ENCODE measurements at places on chromosomes 6 and 20. TPM values are rescaled to one million over a fixed set of nuclear protein-coding genes. Genes with fewer than 3 reads are reported as not detected.

DNA sequence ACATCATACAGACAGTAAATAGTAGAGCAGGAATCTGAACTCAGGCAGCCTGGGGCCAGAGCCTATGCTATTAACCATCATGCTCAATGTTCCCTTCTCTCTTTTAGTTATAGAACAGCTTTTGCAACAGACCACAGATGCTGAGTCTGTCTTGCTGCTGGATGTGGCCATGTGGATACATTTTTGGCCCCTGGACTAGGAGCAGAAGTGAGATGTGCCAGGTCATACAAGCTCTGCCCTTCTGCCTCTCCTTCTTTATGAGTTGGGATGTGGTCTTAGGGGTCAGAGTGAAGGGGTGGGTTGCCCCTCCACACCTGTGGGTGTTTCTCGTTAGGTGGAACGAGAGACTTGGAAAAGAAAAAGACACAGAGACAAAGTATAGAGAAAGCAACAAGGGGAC, 14.6 kb upstream of the AARS2 start:
- no peak overlapping the region for H3K27ac ChIP-seq
- peaks cover 35% of the 10 kb centered on the region for H3K27me3 ChIP-seq
- no peaks in the 10 kb centered on the region for H3K4me1 ChIP-seq
- DNase-seq: no peak
- no peak overlapping the region for H3K4me3 ChIP-seq
- H3K36me3 ChIP-seq: no peaks in the 10 kb centered on the region

The GJA10 gene
- not detected for total RNA-seq

The DLL1 gene
- not detected for total RNA-seq

DNA sequence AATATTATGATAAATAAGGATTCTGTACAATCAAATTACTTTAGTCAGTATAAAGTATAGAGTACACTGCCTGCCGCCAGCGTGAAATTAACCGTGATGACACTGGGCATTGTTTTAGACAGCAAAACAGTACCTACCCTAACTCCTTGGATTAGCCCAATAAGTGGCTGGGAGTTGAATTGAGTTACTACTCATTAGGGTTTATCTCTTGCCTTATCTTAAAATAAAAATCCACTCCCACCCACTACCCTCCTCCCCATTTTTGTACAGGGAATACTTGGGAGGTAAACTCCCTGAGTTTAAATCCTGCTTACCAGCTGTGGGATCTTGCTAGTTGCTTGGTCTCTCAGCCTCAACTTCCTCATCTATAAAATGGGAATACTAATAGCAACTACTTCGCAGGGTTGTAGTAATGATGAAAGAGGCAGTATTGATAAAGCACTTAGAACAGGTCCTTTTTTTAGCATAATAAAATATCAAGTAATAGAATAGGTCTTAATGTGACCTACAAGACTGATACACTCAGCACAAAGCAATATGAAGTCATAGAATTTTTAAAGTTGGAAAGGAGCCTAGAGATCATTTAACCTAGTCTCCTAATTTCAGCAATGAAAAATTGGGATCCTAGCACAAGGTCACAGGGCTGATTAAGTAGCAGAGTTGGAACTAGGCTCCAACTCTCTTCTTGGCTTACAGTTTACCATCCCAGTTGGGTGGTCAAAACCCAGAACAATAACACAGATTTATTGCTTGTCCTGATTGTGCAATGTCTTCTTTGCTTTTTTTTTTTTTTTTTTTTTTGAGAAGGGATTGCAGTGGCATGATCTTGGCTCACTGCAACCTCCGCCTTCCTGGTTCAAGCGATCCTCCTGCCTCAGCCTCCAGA, 23.8 kb downstream of the PHACTR2 start:
- no peak for DNase-seq
- no peaks in the 10 kb centered on the region for H3K27me3 ChIP-seq
- peaks cover 6% of the 10 kb centered on the region for H3K36me3 ChIP-seq
- H3K4me1 ChIP-seq: peaks cover 13% of the 10 kb centered on the region
- H3K27ac ChIP-seq: no peak overlapping the region
- no peak overlapping the region for H3K4me3 ChIP-seq

- DNase-seq: peak; percentile 43
- peaks cover 53% of the 10 kb centered on the region for H3K27me3 ChIP-seq
- no peak overlapping the region for H3K27ac ChIP-seq
- peaks cover 4% of the 10 kb centered on the region for H3K4me1 ChIP-seq
Measured at GRCh38 chr6:50816115-50816675, 2.5 kb upstream of the TFAP2B start.

The DEFB124 gene
- not detected for total RNA-seq

DNA sequence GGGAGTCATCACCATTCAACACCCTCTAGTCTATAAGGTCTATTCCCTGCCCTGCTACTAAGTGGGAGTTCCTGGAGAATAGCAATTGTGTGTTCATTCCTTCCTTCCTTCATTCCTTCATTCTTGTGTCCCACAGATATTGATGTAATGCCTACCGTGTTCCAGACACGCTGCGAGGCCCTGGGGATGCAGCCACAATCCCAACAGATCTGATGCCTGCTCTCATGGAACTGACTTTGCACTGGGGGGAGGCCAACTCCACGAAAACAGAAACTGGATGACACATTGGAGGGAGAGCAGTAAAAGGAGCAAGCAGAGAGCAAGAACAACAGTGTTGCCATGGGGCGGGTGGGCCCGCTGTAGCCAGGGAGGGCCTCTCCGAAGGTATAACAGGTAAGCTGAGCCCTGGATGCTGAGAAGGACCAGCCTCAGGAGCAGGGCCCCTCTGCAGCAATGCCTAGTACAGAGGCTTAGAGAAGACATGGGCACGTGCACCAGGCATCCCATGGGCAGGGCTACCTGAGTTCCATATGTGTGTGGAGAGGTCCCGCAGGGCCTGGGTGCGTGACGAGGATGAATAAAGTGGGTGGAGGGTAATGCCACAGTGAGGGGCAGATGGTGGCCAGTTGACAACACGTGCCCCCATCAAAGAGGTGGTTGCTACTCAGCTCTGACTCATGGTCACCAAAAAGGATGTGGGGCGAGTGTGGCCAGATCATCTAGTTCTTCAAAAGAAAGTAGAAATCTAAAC, 173.9 kb downstream of the NFATC2 start:
- peak overlapping the region; percentile 50 for H3K27ac ChIP-seq
- DNase-seq: peak; percentile 66
- H3K4me1 ChIP-seq: peaks cover 40% of the 10 kb centered on the region
- H3K36me3 ChIP-seq: no peaks in the 10 kb centered on the region

GRCh38 chr6:75201901-75202672, 3.8 kb downstream of the COL12A1 start:
- no peak for DNase-seq
- no peak overlapping the region for H3K27ac ChIP-seq
- H3K27me3 ChIP-seq: 0 out of 2 replicates have a peak, but pooled peaks cover 2% of the 10 kb centered on the region
- peaks cover 22% of the 10 kb centered on the region for H3K4me1 ChIP-seq
- H3K4me3 ChIP-seq: no peak overlapping the region

The FAM83D gene
- total RNA-seq: 71.4 TPM

DNA sequence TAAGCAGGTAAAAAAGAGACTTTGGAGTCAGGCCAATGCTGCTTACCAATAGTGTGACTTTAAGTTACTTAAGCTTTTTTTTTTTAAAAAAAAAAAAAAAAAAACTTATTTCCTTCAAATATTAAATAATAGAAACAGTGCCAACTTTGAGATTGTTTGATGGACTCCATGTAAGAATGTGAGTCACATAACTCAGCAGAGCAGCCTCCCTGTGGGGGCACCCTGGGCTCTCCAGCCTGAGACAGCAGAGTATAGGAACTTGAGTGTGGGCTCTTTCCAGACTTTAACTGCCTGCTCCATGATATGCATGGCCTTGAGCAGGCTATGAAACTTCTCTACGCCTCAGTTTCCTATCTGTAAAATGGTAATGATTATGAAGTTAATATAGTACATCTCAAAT, 113.3 kb upstream of the SAMD5 start:
- no peaks in the 10 kb centered on the region for H3K27me3 ChIP-seq
- H3K4me3 ChIP-seq: no peak overlapping the region
- H3K4me1 ChIP-seq: no peaks in the 10 kb centered on the region
- no peaks in the 10 kb centered on the region for H3K36me3 ChIP-seq

The PARD6B gene
- 2.8 TPM for total RNA-seq

GRCh38 chr6:159077123-159077522, 32.3 kb upstream of the TAGAP start:
- peaks cover 55% of the 10 kb centered on the region for H3K4me1 ChIP-seq
- DNase-seq: no peak
- no peaks in the 10 kb centered on the region for H3K36me3 ChIP-seq
- H3K27ac ChIP-seq: no peak overlapping the region
- H3K27me3 ChIP-seq: no peaks in the 10 kb centered on the region
- H3K4me3 ChIP-seq: no peak overlapping the region

- DNase-seq: no peak
- no peak overlapping the region for H3K27ac ChIP-seq
- H3K27me3 ChIP-seq: 0 out of 2 replicates have a peak, but pooled peaks cover 4% of the 10 kb centered on the region
Measured at GRCh38 chr6:35745509-35745908, 8.7 kb downstream of the ARMC12 start.

DNA sequence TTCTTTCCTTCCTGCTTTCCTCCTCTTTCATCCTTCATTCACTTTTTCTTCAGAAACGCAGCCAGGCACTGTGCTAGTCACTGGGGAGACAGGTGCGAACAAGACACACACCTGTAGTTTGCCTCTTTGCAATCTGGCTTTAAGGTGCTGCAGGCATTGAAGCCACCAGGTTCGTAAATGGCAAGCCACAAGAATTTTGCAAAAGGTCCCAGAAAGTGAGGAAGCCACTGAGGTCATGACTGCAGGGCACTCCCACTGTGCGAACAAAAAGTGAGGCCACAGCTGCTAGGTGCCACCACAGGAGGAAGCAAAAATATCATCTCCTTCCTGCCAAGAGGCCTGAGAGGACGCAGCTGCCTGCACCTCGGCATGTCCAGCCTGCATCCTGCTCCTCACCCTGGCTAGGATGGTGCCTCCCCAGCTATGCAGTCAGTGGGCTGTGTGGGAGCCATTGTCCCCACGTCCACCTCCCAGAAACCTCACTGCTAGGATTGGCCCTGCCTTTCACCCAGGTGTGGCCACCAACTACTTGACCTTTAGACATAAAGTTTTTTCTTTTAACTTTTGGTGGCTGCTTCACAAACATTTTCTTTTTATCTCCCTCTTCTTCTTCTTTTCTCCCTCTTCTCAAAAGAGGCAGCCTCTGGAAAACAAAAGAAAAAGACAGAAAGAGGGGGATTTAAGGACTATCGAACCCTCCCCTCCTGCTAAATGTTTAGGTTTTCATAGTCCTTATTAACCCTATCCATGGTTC, 230.8 kb downstream of the BCAS1 start:
- no peak for DNase-seq
- no peaks in the 10 kb centered on the region for H3K27me3 ChIP-seq
- no peak overlapping the region for H3K27ac ChIP-seq
- H3K36me3 ChIP-seq: no peaks in the 10 kb centered on the region
- H3K4me1 ChIP-seq: no peaks in the 10 kb centered on the region
- H3K4me3 ChIP-seq: no peak overlapping the region

The RIPOR3 gene
- total RNA-seq: 1.3 TPM

DNA sequence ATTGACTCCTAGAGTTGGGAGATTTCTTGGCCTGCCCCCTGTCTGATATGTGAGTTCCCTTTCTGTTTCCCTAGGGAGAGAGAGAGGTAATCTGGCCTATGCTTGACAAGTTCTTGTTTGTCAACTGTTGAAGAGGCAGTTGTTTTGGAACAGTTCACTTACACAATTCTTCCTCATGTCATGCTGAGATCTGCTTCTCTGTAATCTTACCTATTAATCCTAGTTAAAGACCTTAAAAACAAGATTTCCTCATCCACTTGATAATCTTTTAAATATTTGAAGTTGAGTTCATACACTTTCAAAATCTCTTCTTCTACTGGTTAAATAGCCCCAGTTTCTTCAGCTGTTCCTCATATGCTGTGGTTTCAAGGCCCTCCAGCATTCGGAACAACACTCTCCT, 89.9 kb downstream of the FIG4 start:
- DNase-seq: no peak
- H3K4me3 ChIP-seq: no peak overlapping the region
- H3K4me1 ChIP-seq: peaks cover 8% of the 10 kb centered on the region
- H3K36me3 ChIP-seq: no peaks in the 10 kb centered on the region
- no peaks in the 10 kb centered on the region for H3K27me3 ChIP-seq

The AGER gene
- total RNA-seq: not detected

DNA sequence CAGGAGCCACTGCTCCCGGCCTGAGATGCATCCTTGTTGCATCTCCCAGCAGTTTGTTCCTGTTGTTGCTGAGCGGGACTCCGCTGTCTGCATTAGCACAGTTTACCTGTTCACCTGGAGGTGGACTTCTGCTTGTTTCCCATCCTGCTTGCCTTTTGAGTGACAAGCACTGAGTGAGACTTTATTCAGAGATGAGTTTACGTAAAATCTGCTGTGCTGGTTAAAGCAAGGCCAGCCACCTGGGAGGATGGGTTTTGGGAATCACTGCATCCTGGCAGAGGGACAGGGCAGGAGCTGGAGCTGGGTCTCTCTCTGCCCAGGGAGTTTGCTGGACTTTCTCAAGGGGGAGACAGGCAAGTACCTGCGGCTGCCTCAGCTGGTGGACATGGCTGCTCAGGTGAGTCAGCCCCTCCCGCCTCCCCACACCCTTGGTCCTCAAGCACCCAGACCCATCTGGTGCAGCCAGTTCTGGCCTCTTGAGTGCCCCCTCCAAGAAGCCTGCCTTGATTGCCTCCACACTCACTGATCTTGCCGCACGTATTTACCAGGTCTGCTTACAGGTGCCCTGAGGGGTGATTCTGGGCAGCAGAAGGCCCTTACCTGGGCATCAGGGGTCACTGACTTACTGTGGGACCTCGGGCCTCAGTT, 55.5 kb downstream of the SRC start:
- no peak overlapping the region for H3K4me3 ChIP-seq
- peaks cover 4% of the 10 kb centered on the region for H3K4me1 ChIP-seq
- no peaks in the 10 kb centered on the region for H3K27me3 ChIP-seq
- no peak for DNase-seq

GRCh38 chr20:48015141-48015910, 230.0 kb upstream of the SULF2 start:
- peaks cover 68% of the 10 kb centered on the region for H3K4me1 ChIP-seq
- H3K27me3 ChIP-seq: no peaks in the 10 kb centered on the region
- no peaks in the 10 kb centered on the region for H3K36me3 ChIP-seq

DNA sequence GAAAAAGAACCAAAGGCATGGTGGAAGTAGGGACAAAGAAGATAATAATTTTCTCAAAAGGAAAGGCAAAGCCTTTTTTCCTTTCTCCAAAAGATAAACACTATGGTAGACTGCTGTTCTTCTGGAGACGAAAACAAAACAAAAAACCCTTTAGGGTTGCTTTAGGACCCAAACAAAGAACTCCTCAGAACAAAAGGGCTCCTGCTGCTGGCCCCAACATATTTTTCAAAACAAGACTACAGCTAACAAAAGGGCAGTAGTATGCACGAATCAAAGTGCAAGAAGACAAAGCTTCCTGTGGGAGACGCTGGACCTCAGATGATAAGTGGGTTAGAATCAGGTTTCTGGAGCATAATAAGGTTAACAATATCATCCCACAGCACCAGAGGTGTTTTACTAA, 15.8 kb downstream of the NCOA5 start:
- peaks cover 60% of the 10 kb centered on the region for H3K36me3 ChIP-seq
- H3K27me3 ChIP-seq: no peaks in the 10 kb centered on the region
- H3K4me1 ChIP-seq: peaks cover 25% of the 10 kb centered on the region
- DNase-seq: no peak
- no peak overlapping the region for H3K27ac ChIP-seq
- no peak overlapping the region for H3K4me3 ChIP-seq

- no peaks in the 10 kb centered on the region for H3K27me3 ChIP-seq
- no peak overlapping the region for H3K27ac ChIP-seq
- H3K4me3 ChIP-seq: no peak overlapping the region
- DNase-seq: no peak
- H3K4me1 ChIP-seq: no peaks in the 10 kb centered on the region
- no peaks in the 10 kb centered on the region for H3K36me3 ChIP-seq
Measured at GRCh38 chr6:150272976-150273315, 95.9 kb upstream of the IYD start.

All from SJSA1 (cell line).